ENCODE measurements at places on chromosomes 4 and X.

- no peak for DNase-seq
Observed at GRCh38 chr4:13992975-13993520, 365.5 kb upstream of the BOD1L1 start.

GRCh38 chr4:184165291-184165690 is 52.4 kb downstream of the ENPP6 start:
- DNase-seq: no peak

GRCh38 chr4:94413085-94413840 is 38.5 kb upstream of the PDLIM5 start:
- DNase-seq: no peak

- DNase-seq: no peak
Observed at GRCh38 chr4:153763404-153763803, 3.6 kb upstream of the RNF175 start.

DNA sequence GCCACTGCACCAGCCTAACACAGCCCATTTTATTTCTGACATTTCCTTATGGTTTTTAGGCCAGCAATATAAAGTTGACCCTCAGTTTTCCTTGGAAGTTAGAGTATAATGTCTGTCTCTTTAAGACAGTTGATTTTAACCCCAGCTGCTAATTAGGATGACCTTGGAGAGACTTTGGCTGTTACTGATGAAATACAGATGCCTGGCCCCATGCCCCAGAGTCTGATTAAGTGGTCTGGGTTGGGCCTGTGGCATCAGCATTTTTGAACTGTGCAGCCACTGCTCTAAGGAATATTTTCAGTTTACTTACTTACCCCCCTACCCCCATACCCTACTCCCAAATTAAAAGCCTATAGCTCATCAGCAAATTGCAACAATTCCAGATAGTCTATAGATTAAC is 85.8 kb downstream of the DCLK2 start:
- no peak for DNase-seq

GRCh38 chr4:168849997-168850396 is 160.1 kb downstream of the CBR4 start:
- DNase-seq: no peak

GRCh38 chrX:48761674-48762471 is at the start of gene GLOD5:
TSS of gene GLOD5 (plus strand) at chrX:48761747. CDS start at chrX:48761791, 44 bp downstream.
- DNase-seq: no peak

DNA sequence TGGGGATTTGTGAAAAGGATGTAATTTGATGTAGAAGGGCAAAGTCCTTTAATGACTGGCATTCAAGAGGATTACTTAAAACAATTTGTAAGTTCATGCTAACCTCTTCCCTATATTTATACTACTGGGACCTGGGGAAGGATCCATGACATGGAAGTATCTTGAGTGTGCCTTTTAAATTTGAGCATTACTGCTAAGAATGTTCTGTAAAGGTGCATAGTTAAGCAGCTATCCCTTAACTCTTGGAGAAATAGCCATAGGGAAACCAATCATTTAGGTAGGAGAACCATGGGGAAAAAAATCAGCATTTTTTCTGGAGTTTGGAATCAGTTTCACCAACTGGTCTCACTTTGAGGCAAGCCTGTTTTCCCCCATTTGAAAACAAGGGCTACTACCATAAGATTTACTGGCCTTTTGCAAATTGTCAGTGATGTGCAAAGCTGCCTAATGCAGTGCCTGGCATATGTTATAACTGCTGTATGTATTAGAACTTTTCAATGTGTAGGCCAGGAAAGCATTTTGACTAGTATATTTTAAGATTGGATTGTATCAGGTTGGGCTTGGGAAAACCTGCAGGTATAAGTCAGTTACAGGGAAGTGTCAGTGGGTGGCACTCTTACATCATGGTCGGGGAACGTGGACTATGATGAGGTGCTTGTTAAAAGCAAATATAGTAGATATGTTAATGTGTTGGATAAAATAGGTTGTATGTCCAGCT is 72.1 kb downstream of the PRSS12 start:
- DNase-seq: no peak

GRCh38 chrX:102712216-102712966 is at the start of gene GPRASP2:
TSS of gene GPRASP2 (plus strand) at chrX:102712448. CDS start at chrX:102714870, 2,422 bp downstream.
- DNase-seq: no peak

Measured in stimulated activated CD4-positive, alpha-beta T cell treated with anti-CD3 and anti-CD28 coated beads, Interleukin-1b, Interleukin-23, amount 100 ng/mL, for 4 hours (primary cell).